Activated T-cell treated with anti-CD3 and anti-CD28 coated beads, Interleukin-2, amount 50 U/mL, for 4 hours (primary cell): ENCODE measurements at places on chromosomes 13 and 19. TPM values are rescaled to one million over a fixed set of nuclear protein-coding genes. Genes with fewer than 3 reads are reported as not detected.

DNA sequence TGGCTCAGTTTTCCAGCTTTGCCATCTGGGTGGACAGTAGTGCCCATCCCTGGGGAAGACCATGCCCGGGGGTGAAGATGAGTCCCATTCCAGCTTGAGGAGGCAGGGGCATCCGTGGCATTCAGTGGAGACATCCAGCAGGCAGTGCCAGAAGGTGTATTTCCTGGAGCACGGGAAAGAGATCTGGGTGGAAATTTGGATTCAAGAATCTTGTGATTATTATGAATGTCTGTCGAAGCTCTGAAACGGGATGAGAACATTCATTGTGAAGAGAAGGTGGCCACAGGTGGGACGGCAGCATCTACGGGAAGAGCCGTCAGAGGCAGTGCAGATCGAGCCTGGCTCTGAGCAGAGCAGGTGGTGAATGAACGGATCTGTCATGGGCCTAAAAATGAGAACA lies 167.3 kb upstream of the RNF113B start:
- no peak for DNase-seq

GRCh38 chr13:78597602-78597932 lies 5.8 kb downstream of the POU4F1 start:
- no peak for DNase-seq

- DNase-seq: no peak
Measured at GRCh38 chr19:45908956-45909355, 5.6 kb downstream of the NANOS2 start.

GRCh38 chr13:25677956-25678355 lies 306.2 kb downstream of the ATP8A2 start:
- DNase-seq: no peak

GRCh38 chr19:6091771-6092291 lies 18.5 kb downstream of the RFX2 start:
- DNase-seq: no peak

GRCh38 chr19:5492635-5493409 lies 37.6 kb downstream of the ZNRF4 start:
- DNase-seq: no peak

GRCh38 chr13:68588623-68589022 lies 1358.5 kb upstream of the PCDH9 start:
- no peak for DNase-seq

DNA sequence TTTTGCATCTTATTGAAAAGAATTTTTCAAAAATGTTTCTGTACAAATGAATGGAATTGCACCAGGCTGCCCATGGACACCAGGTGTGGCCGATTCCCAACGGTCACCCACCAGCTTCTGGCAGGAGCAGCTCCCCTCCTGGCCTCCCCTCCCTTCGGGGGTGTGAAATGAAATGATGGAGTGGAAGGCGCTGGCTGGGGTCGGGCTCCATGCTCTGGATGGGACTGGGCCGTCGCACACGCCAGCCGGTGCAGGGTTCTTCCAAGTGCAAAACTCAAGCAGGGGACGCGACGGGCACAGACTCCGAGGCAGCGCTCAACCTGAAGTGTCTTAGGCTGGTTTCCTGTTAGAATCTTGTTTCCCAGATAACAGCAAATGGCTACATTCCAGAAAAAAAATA lies 21.9 kb downstream of the C19orf44 start:
- no peak for DNase-seq

DNA sequence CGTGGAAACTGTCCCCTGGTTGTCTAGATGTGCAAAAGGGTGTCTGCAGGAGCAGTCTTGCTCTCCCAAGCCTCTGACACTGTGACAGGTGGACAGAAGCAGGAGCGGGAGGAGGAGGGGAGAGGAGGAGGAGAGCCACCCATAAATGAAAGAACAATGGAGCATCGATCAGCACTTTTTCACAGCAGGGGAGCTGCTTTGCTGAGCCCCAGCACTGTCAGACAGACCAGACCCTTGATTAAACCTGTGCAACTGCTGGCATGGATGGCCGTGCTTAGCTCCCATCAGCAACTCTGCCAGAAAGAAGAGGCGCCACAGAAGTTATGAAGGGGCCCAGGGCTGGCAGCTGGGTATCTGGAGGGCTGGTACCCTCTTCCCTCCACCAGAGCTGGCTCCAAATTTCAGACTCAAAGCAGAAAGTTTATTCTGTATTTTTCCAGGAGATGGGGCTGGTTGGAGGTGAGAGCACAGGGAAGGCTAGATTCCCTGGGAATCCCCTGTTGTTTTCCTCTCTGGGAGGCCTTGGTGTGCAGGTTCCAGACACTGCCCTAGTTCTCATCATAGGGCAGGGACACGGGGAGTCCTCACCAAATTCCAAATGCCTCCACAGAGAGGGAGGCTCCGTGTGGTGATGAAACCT lies 1192.2 kb downstream of the UQCRFS1 start:
- no peak for DNase-seq

GRCh38 chr13:50867637-50867945 lies 24.1 kb upstream of the DLEU7 start:
- no peak for DNase-seq

DNA sequence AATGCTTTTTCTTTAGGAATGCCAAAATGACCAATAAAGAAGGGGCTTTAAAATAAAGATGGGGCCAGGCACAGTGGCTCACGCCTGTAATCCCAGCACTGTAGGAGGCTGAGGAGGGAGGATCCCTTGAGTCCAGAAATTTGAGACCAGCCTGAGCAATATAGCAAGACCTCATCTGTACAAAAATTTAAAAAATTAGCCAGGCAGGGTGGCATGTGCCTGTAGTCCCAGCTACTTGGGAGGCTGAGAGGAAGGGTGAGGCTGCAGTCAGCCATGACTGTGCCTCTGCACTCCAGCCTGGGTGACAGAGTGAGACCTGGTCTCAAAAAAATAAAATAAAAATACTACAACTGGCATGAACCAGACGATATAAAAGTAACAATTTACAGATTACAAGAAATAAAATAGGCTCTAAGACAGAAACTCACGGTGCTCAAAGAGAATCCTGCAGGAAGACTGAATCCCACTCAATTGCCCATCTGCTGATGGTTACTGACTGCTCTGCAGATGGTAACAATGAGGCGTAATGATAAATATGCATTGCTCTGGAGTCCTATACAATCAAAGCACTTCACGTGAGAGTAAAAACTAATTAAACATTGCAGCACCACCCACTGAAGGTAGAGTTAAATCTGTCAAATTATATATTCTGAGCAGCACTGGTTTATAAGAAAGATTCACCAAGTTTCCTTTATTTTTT lies 93.2 kb downstream of the LHFPL6 start:
- no peak for DNase-seq

- DNase-seq: no peak
Measured at GRCh38 chr19:11164879-11165406, 9.4 kb upstream of the SPC24 start.

GRCh38 chr13:36950330-36950729 lies 30.3 kb upstream of the SMAD9 start:
- no peak for DNase-seq

DNA sequence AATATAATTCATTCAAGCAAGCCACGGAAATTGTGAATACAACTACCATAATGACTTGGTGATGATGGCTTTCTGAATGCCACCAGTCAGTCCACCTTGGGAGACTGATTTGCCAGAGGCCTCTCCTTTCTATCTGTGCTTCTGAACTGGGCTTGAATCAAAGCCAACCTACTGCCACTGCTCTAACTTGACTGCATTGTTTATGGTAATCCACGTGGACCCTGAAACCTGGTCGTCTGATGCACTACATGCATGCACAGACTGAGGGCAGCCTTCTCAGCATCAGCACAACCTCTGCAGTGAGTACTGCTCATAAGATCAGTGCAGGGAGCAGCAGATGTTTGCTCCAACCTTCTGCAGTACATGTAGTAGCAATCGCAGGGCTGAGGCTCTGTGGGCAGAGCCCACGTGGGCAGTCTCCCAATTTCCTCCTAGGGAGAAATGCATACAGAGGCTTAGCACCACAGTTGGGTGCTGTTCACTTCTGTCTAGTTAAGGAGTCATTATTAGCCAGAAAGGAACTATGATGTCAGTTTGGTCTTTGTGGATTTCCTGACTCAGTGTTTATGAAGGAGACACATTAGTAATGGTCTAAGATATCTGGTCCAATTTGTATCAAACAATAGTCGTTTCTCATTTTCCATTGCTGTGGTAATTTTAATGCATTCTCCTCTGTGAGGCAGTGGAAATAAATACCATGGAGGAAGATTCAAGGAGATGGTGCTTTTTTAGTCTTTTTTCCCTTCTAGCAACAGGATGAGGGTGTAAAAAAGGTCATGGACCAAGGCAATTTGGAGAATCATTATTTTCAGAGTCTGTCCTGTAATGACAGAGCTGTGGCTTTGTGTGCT lies 82.5 kb downstream of the AKAP11 start:
- peak; percentile 26 for DNase-seq

DNA sequence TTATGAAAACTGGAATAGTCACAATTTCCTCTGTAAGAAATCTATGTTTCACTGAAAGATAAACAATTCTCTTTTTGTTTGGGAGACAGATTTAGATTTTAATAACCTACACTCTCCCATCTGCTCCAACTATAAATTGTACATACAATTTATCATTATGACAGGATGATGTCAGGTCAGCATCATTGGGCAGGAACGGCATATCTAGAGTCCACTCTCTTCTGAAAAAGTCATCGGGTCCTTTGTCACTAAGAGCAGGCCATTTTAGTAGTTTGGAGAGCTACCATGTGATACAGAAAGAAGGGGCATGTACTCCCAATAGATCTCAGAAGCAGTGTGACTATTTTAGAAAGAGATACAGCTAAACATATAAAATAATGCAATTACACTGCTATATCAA lies 180.8 kb upstream of the ARGLU1 start:
- no peak for DNase-seq

- no peak for DNase-seq
Measured at GRCh38 chr19:6378041-6378440, 2.3 kb upstream of the PSPN start.

- no peak for DNase-seq
Measured at GRCh38 chr13:77674852-77675251, 22.6 kb upstream of the SLAIN1 start.

GRCh38 chr13:50650592-50651504 lies 192.6 kb downstream of the DLEU7 start:
- DNase-seq: no peak

- DNase-seq: no peak
Measured at GRCh38 chr13:62537593-62537992, 1121.9 kb upstream of the PCDH20 start.

- no peak for DNase-seq
Measured at GRCh38 chr19:40381321-40381720, 8.7 kb downstream of the HIPK4 start.

GRCh38 chr13:103349211-103349980 lies 283.2 kb upstream of the SLC10A2 start:
- no peak for DNase-seq

GRCh38 chr19:54415208-54415900 lies at the start of gene TTYH1:
Gene TTYH1, plus strand, starts transcription at chr19:54415464. Its CDS starts 89 bp downstream, at chr19:54415553.
- DNase-seq: peak; percentile 29

DNA sequence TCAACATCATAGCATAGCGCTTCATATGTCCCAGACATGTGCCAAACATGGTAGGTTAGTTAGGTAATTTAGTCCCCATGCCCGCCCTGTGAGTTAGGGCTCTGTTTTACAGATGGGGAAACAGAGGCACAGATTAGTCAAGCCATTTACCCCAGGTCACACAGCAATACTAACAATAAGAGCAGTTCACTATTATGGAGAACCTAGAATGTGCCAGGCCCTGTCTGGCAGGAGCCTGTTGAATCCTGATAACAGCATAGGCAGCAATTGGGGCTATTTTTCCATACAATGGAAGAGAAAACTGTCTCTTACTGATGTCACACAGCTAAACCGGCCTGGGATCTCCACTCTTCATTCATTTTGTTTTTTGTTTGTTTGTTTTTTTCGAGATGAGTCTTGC lies 6.5 kb upstream of the PPP1R37 start:
- no peak for DNase-seq

- no peak for DNase-seq
Measured at GRCh38 chr19:52464798-52465470, 11.6 kb downstream of the ZNF578 start.

DNA sequence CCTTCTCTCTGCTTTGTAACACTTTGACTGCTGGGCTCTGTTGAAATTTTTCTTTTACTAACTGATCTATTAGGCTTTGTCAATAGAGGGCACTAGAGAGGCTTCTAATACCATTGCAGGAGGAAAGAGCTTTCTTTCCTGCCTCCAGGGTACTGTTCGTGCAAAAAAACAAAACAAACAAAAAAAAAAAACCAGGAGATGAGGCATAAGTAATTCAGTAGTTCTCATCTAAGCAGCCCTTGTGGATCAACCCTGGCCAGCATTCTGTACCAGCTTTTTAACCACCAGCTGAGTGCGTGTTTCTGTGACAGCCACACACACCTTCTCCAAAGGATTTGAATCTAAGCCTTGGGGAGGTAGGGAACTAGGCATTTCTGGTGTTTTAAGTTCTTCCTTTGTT lies 1707.6 kb upstream of the SLC10A2 start:
- no peak for DNase-seq

GRCh38 chr19:6706633-6706958 lies 13.9 kb downstream of the C3 start:
- no peak for DNase-seq

DNA sequence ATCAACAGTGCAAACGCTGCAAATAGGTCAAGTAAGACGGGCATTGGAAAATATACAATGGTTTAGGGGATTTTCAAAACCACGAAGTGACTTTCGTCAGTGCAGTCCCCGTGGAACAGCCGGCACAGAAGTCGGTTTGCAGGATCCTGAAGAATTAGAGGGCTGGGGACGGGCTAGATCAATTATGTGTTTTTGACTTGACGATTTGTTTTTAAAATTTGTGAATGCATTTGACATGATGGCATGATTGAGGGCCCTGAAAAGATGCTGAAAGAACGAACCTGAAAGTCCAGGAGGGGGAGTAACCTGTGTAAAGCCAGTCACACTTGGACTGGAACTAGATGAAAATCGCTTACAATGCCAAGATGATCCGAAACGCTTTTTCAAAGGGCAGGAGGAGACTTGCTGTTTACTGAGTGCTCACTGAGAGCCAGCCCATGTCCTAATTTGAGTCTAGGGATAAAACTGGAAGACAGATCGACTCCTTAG lies 8.9 kb upstream of the DGKH start:
- DNase-seq: no peak

Gene SELENOV
- not detected for total RNA-seq

Gene F7
- total RNA-seq: 0.14 TPM

Gene IL17D
- total RNA-seq: 1.3 TPM

Gene SULT2B1
- total RNA-seq: not detected

Gene NLRP9
- total RNA-seq: not detected

Gene CDC42EP5
- not detected for total RNA-seq

Gene IRGQ
- 33.5 TPM for total RNA-seq

Gene CGB7
- not detected for total RNA-seq

Gene ZNF568
- 5.7 TPM for total RNA-seq

Gene TMEM255B
- 1.4 TPM for total RNA-seq

Gene SIGLECL1
- total RNA-seq: not detected

Gene KCNN1
- 0.32 TPM for total RNA-seq

Gene KASH5
- total RNA-seq: 0.24 TPM

Gene STARD13
- 0.14 TPM for total RNA-seq

Gene ZNF626
- 7.2 TPM for total RNA-seq

Gene CPB2
- 0.11 TPM for total RNA-seq

Gene ANKLE1
- total RNA-seq: 7.6 TPM

Gene TNNI3
- total RNA-seq: not detected

Gene SBK3
- not detected for total RNA-seq

Gene PLIN4
- not detected for total RNA-seq

Gene CALR3
- total RNA-seq: not detected

Gene TSKS
- total RNA-seq: not detected

Gene GRWD1
- total RNA-seq: 187 TPM

Gene TTYH1
- not detected for total RNA-seq

Gene TOMM40
- total RNA-seq: 427 TPM

Gene TMEM86B
- 6.2 TPM for total RNA-seq
